Neural progenitor cell (in vitro differentiated cells): ENCODE measurements at places on chromosomes 5 and 9.

DNA sequence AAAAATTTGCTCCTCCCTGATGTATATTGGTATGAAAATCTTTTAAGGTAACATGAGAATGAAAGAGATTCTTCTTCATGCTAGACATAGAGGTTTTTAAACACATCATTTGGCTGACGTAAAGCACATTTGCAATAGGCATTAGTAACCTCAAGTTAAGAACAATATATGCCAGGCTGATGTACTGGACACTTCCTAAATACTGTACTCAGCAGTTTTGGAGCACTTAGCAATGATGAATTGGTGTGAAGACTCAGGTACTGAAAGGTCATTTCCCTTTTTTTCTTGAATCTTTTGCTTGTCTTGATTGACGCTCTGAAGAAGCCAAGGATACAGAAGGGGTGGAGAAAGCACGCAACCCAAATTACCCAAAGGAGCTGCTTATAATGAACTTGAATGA, 322.5 kb downstream of the PDE4D start:
- peaks cover 22% of the 10 kb centered on the region for H3K4me1 ChIP-seq
- no peak for DNase-seq
- H3K27me3 ChIP-seq: no peaks in the 10 kb centered on the region
- no peaks in the 10 kb centered on the region for H3K36me3 ChIP-seq
- H3K27ac ChIP-seq: no peak overlapping the region

- H3K36me3 ChIP-seq: no peaks in the 10 kb centered on the region
- no peak overlapping the region for H3K4me3 ChIP-seq
- no peaks in the 10 kb centered on the region for H3K27me3 ChIP-seq
- peak; percentile 19 for DNase-seq
These were observed 81.2 kb downstream of the ALDH1A1 start for GRCh38 chr9:72871685-72872084.

DNA sequence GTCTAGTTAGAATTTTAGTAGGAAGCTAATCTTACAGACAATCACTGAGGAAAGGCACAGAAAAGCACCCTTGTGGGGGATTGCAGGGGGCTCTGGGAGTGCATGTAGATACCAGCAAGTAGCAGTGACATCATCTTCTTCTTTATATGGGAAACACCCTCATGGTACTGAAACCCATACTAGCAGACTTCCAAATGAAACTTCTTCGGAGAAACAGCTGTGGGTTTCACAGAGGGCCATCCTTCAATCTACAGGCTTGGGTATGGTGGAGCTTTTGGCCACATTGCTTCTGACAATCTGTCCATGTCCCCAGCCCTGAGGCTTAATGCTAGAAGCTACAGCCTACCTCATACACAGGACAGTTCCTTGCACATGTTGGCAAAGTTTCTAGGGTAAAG, 165.2 kb upstream of the NFIB start:
- no peak overlapping the region for H3K4me3 ChIP-seq
- no peaks in the 10 kb centered on the region for H3K27me3 ChIP-seq
- no peak for DNase-seq
- H3K27ac ChIP-seq: no peak overlapping the region

DNA sequence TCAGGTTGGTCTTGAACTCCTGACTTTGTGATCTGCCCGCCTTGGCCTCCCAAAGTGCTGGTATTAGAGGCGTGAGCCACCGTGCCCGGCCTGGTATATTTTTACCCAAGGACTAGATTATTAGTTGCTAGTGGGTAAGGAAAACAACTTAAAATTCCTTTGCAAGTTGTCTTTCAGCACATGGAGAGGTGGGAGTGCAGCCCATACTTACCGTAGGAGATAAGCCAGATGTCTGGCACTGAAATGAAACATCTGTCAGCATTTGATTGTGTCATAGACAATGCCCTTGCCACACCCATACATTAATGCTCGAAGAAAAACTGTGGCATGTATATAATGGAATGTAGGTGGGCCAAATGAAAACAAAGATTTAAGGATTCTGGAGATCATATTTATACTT, 36.6 kb upstream of the ANKH start:
- no peak overlapping the region for H3K27ac ChIP-seq
- no peaks in the 10 kb centered on the region for H3K36me3 ChIP-seq
- no peak overlapping the region for H3K4me3 ChIP-seq
- H3K27me3 ChIP-seq: no peaks in the 10 kb centered on the region
- H3K4me1 ChIP-seq: no peaks in the 10 kb centered on the region
- DNase-seq: no peak

GRCh38 chr5:154237376-154237743, 46.8 kb downstream of the GALNT10 start:
- no peak overlapping the region for H3K27ac ChIP-seq
- no peak for DNase-seq
- H3K4me3 ChIP-seq: no peak overlapping the region

GRCh38 chr9:114507726-114508125, 2.5 kb upstream of the WHRN start:
- peaks cover 26% of the 10 kb centered on the region for H3K4me1 ChIP-seq
- no peak overlapping the region for H3K27ac ChIP-seq
- H3K4me3 ChIP-seq: no peak overlapping the region
- DNase-seq: peak; percentile 57

GRCh38 chr5:111337688-111338087, 113.5 kb downstream of the CAMK4 start:
- no peaks in the 10 kb centered on the region for H3K4me1 ChIP-seq
- no peak overlapping the region for H3K27ac ChIP-seq
- no peak for DNase-seq
- H3K36me3 ChIP-seq: no peaks in the 10 kb centered on the region
- H3K4me3 ChIP-seq: no peak overlapping the region
- H3K27me3 ChIP-seq: no peaks in the 10 kb centered on the region

DNA sequence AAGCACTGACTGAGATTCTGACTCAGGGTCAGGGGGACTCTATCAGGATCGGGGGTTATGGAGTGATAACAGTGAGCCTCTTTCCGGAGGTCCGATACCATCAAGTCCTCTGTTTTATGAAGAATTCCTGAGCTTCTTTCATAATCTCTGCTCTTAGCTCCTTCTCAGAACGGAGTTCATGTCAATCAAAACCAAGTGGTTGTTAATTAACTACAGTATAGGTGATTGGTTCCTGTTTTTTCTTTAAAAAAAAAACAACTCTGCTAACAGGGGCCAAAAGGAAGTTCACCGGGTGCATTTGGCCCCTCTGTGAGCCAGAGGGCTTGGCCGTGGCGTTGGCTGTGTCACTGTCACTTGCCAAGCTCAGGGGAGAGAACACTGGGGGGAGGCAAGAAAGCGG, 4.0 kb downstream of the GFI1B start:
- peaks cover 45% of the 10 kb centered on the region for H3K27me3 ChIP-seq
- no peak overlapping the region for H3K27ac ChIP-seq
- H3K36me3 ChIP-seq: no peaks in the 10 kb centered on the region
- no peak overlapping the region for H3K4me3 ChIP-seq
- H3K4me1 ChIP-seq: no peaks in the 10 kb centered on the region
- DNase-seq: no peak

- no peak for DNase-seq
- H3K27ac ChIP-seq: no peak overlapping the region
- H3K27me3 ChIP-seq: no peaks in the 10 kb centered on the region
- no peak overlapping the region for H3K4me3 ChIP-seq
- no peaks in the 10 kb centered on the region for H3K4me1 ChIP-seq
These were observed 524.2 kb downstream of the ACTL7B start for GRCh38 chr9:108331596-108331995.

GRCh38 chr5:10194083-10194482, 55.6 kb downstream of the ATPSCKMT start:
- H3K4me1 ChIP-seq: no peaks in the 10 kb centered on the region
- H3K4me3 ChIP-seq: no peak overlapping the region
- H3K36me3 ChIP-seq: no peaks in the 10 kb centered on the region
- DNase-seq: no peak
- no peaks in the 10 kb centered on the region for H3K27me3 ChIP-seq

GRCh38 chr9:79895232-79895631, 323.5 kb downstream of the TLE4 start:
- no peak overlapping the region for H3K4me3 ChIP-seq
- no peaks in the 10 kb centered on the region for H3K36me3 ChIP-seq
- no peaks in the 10 kb centered on the region for H3K27me3 ChIP-seq
- H3K27ac ChIP-seq: no peak overlapping the region
- no peak for DNase-seq
- no peaks in the 10 kb centered on the region for H3K4me1 ChIP-seq

DNA sequence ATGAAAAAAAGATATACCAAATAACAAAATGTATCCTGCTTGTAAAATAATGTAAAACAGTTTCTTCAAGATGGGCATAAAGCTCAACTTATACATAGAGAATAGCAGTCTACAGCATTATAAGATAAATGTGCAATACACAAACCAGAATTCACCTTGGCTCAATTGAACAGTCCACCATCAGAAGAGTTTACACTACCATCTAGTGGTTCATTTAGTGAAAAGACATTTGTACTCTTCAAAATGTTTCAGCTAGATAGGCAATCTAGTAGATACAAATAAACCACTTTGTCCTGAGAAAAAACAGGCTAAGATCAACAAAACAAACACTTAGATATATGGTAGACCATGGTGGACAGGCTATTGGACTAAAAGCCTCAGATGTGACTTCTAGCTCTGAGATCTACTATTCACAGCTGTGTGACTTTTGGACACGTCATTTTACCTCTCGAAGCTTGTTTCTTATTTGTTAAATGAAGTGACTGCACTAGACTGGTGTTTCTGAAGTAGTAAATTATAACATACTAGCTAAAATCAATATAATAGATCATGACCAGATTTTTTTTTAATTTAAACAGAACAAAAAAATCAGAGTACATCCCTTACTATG, 22.1 kb upstream of the TPD52L3 start:
- no peaks in the 10 kb centered on the region for H3K4me1 ChIP-seq
- no peak overlapping the region for H3K4me3 ChIP-seq
- no peaks in the 10 kb centered on the region for H3K27me3 ChIP-seq
- H3K36me3 ChIP-seq: no peaks in the 10 kb centered on the region
- DNase-seq: peak; percentile 36
- H3K27ac ChIP-seq: no peak overlapping the region

DNA sequence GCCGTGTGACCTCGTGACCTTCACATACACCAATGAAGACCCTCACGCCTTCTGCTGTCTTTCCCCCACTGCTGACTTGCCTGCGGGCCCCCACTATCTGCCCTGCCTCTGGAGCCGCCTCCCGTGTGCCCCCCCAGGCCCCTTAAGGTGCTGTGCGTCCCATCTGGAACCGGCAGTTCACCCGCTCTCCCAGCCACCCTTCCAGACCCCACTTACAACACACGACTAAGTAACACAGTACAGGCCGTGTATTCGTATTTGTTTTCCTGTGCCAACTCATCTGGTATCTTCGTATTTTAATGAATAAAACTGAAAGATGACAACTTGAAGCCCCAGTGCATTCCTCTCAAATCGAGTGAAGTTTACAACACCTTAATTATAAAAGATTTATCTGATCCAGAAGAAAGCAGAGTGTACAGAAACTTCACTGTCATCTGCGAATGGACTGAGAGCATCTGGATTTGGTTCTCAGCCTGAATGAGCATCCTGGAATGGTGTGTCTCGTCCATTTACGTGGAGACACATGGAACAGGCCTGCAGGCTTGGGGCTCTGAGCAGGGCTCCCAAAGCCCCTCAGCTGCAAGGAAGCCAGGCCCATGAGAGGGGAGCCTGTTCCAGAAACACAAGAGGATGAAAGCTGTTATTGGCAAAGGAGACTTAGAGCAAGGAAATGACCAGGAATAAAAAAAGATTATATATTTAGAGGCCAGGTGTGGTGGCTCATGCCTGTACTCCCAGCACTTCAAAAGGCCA, 21.9 kb upstream of the TERT start:
- no peaks in the 10 kb centered on the region for H3K36me3 ChIP-seq
- no peaks in the 10 kb centered on the region for H3K27me3 ChIP-seq
- peaks cover 12% of the 10 kb centered on the region for H3K4me1 ChIP-seq

GRCh38 chr5:53331463-53331862, 149.0 kb upstream of the FST start:
- DNase-seq: no peak
- H3K4me3 ChIP-seq: no peak overlapping the region
- no peaks in the 10 kb centered on the region for H3K36me3 ChIP-seq
- H3K27ac ChIP-seq: no peak overlapping the region
- no peaks in the 10 kb centered on the region for H3K27me3 ChIP-seq
